Right atrium auricular region (tissue), 2 donors: ENCODE measurements at places on chromosomes 6 and 20. TPM values are rescaled to one million over a fixed set of nuclear protein-coding genes. Genes with fewer than 3 reads are reported as not detected.

- DNase-seq = no peak
Measured at GRCh38 chr6:30685157-30686008, 1.1 kb downstream of the PPP1R18 start.

SLCO4A1 gene
- total RNA-seq = 19.8 TPM

- no peak for DNase-seq
Measured at GRCh38 chr6:129491436-129491835, 218.5 kb downstream of the ARHGAP18 start.

- DNase-seq = no peak
Measured at GRCh38 chr20:38973107-38973506, 11.0 kb downstream of the DHX35 start.

GRCh38 chr6:154767003-154767723, 33.9 kb downstream of the SCAF8 start:
- no peak for DNase-seq

KHDC1 gene
- total RNA-seq = 4.8 TPM

GRCh38 chr20:35582131-35582530, 33.5 kb upstream of the SPAG4 start:
- no peak for DNase-seq

DNA sequence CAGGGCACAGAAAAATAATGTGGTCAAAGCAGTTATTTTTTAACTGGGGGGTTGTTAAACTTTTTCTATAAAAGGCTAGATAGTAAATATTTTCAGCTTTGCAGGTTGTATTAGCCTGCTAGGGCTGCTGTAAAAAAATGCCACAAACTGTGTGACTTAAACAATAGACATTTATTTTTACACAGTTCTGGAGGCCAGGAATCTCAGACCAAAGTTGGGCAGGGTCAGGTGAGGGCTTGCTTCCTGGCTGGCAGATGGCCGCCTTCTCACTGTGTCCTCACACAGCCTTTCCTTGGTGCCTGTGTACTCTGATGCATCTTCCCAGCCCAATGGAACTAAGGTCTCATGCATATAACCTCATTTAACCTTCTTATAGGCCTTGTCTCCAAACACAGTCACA, 294.7 kb downstream of the PTPRT start:
- DNase-seq = no peak
